Activated CD8-positive, alpha-beta memory T cell treated with anti-CD3 and anti-CD28 coated beads, Interleukin-2, amount 10 ng/mL, durations not matched to agents 7 days and 5 days (primary cell): ENCODE measurements at places on chromosomes 13 and 19. TPM values are rescaled to one million over a fixed set of nuclear protein-coding genes. Genes with fewer than 3 reads are reported as not detected.

DYRK1B gene
- total RNA-seq, result 7.5 TPM

DDX49 gene
- 56.4 TPM for total RNA-seq

ZNF790 gene
- total RNA-seq, result 6.5 TPM

DNA sequence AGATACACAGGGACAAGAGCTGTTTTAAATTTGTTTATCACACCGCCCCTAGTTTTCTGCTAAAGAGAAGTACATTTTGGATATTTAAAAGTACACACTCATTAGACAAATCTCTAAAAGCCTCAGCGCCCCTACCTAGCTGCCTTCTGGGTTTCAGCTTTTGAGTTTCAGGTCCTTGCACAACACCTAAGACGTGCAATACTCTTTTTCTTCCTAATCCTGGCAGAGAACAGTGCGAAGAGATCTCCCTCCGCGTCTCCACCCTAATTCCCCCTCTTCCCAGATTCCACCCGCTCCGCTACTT, 421 bp upstream of the KLF5 start:
- peak overlapping the region; percentile 79 for H3K27ac ChIP-seq
- no peak for DNase-seq

N4BP2L2 gene
- total RNA-seq, result 112 TPM

DNA sequence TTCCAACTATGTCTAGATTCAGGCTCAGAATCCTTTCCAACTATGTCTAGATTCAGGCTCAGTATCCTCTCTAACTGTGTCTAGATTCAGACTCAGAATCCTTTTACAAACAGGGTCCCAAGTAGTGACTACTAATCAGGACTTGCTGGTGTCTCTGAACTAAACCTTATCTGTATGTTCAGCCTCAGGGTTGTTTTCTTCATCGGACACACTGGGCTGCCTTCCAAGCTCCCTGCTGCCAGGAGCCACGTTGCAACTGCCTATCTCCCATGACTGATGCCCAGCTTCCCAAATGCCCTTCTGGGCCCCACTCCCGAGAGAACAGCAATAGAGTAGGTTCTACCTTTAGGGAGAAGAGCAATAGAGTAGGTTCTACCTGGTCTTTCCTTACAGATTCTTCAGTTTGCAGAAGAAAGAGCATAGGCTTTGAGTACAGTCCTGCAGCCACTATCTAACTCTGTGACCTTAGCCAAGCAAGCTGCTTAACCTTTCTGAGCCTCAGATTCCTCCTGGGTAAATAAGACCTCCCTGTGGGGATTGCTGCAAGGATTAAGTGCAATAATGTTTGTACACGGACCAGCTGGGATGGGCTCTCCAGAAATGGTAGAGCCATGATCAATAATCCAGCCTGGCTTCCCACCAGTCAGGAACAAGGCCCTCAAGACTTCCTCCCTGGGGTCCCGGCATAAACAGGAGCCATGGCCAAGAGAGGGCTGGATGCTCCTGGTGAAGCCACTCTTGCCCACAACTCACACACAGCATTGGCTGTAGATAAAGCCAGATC, 61.5 kb downstream of the ZIC5 start:
- peaks cover 55% of the 10 kb centered on the region for H3K4me1 ChIP-seq
- H3K27me3 ChIP-seq, result peaks cover 10% of the 10 kb centered on the region
- peaks cover 20% of the 10 kb centered on the region for H3K36me3 ChIP-seq
- H3K27ac ChIP-seq, result no peak overlapping the region

GRCh38 chr19:56314018-56314380, 640 bp downstream of the ZSCAN5A start:
- H3K36me3 ChIP-seq, result peaks cover 15% of the 10 kb centered on the region
- H3K27me3 ChIP-seq, result no peaks in the 10 kb centered on the region
- peak; percentile 45 for DNase-seq

GRCh38 chr19:6531956-6532243, 1.1 kb downstream of the TNFSF9 start:
- peak overlapping the region; percentile 73 for H3K27ac ChIP-seq
- H3K4me1 ChIP-seq, result peaks cover 50% of the 10 kb centered on the region
- DNase-seq, result no peak

- H3K27ac ChIP-seq, result no peak overlapping the region
- H3K36me3 ChIP-seq, result no peaks in the 10 kb centered on the region
- peaks cover 8% of the 10 kb centered on the region for H3K27me3 ChIP-seq
These were observed 32.3 kb upstream of the GJB6 start for GRCh38 chr13:20264271-20265018.

DNA sequence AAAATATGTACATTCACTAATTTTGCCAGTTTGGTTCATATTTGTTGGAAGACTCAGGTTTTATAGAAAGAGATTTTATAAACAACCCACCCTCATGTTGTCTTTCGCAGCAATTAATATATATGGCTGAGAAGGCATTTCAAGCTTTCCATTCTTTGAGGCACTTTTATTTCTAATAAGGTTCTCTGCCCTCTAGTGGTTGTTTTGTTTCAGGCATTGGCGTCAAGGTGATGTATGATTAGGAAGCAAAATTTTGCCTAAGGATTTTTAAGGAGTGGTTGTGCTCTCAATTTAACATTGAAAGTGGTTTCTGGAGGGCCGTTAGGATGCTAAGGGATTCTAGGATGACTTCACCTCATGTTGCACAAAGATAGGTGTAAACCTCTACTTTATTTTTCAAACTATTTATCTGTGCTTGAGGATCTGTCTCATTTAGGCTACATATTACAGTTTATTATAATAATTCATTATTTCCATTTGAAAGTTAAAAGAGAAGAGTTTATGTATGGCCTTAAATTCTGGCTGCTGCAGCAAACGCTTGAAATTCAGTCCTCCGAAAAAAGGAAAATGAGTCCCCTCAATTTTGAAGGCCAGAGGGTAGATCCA, 35.9 kb downstream of the OXGR1 start:
- no peak overlapping the region for H3K4me3 ChIP-seq
- no peaks in the 10 kb centered on the region for H3K4me1 ChIP-seq

GRCh38 chr19:33434886-33435705, 61.6 kb downstream of the CEBPG start:
- peaks cover 4% of the 10 kb centered on the region for H3K4me1 ChIP-seq
- H3K27ac ChIP-seq, result no peak overlapping the region
- H3K27me3 ChIP-seq, result peaks cover 3% of the 10 kb centered on the region
- no peaks in the 10 kb centered on the region for H3K36me3 ChIP-seq
- no peak for DNase-seq
- H3K4me3 ChIP-seq, result no peak overlapping the region

- no peaks in the 10 kb centered on the region for H3K36me3 ChIP-seq
- no peak overlapping the region for H3K27ac ChIP-seq
- DNase-seq, result no peak
These were observed 44.1 kb upstream of the MEDAG start for GRCh38 chr13:30861836-30862467.

- no peak for DNase-seq
- H3K36me3 ChIP-seq, result no peaks in the 10 kb centered on the region
- no peak overlapping the region for H3K4me3 ChIP-seq
- no peak overlapping the region for H3K27ac ChIP-seq
These were observed 2.9 kb upstream of the TCF3 start for GRCh38 chr19:1655131-1655981.

DNA sequence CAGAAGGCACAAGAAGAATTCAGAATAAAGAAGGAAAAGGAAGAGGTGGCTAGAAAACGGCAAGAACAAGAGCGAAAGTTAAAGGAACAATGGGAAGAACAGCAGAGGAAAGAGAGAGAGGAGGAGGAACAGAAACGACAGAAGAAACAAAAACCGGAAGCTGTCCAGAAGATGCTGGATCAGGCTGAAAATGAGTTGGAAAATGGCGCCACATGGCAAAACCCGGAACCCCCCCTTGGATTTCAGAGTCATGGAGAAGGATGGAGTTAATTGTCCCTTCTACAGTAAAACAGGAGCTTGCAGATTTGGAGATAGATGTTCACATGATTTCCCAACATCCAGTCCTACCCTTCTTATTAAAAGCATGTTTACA, 6.7 kb downstream of the CD209 start:
- H3K27ac ChIP-seq, result no peak overlapping the region
- H3K36me3 ChIP-seq, result no peaks in the 10 kb centered on the region
- no peaks in the 10 kb centered on the region for H3K4me1 ChIP-seq
- no peak for DNase-seq
- H3K27me3 ChIP-seq, result peaks cover 30% of the 10 kb centered on the region

DNA sequence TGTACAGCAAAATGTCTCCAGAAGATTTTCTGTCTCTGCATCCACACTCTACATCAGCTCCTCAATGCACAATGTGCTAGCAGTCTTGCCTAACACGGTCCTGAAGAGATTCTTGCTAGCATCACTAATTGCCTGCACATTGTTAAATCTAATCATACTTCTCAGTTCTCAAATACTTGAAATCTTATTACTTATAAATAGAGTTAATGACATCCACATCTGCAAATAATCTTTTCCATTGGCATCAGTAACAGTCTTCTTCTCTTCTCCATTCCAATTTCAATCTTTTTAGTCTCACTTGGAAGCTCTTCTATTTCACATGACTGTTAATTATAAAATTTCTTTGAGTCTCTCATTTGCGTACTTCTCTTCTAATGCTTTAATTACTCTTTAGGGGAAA, 630.5 kb upstream of the SLITRK6 start:
- no peak overlapping the region for H3K4me3 ChIP-seq
- no peak for DNase-seq
- no peak overlapping the region for H3K27ac ChIP-seq
- H3K36me3 ChIP-seq, result no peaks in the 10 kb centered on the region

DGKH gene
- 20.0 TPM for total RNA-seq

ZNF724 gene
- 15.8 TPM for total RNA-seq

- peaks cover 75% of the 10 kb centered on the region for H3K27me3 ChIP-seq
- DNase-seq, result no peak
- peak overlapping the region; percentile 21 for H3K4me3 ChIP-seq
These were observed 458 bp upstream of the ATP8A2 start for GRCh38 chr13:25371158-25371874.

DNA sequence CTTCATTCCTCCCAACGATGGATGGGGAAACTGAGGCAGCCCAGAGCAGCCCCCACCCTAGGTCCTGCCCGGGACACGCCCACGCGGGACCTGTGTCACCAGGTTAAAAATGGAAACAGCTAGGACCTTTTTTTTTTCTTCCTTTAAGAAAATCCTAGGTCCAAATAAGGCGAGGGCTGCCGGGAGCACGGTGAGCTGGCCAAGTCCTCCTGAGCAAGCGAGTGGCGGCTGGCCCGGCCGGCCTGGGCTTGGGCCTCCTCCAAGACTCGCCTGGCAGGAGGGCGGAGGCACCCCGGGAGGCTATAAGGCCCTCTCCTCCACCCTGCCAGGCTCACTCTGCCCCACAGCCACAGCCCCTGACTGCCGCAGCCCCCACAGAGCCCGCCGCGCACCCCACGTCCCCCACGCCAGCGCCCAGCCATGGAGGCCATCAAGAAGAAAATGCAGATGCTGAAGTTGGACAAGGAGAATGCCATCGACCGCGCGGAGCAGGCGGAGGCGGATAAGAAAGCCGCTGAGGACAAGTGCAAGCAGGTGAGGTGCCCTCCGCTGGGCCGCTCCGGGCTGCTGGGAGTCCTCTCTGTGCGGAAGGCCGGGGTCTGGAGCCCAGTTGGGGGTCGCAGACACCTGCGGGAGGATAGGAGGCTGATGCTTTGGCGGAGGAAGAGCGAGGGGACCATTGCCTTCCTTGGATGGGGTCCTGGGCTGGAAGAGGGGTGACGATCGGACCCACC, 8.9 kb upstream of the TPM4 start:
- H3K4me1 ChIP-seq, result peaks cover 32% of the 10 kb centered on the region
- DNase-seq, result no peak
- no peaks in the 10 kb centered on the region for H3K36me3 ChIP-seq
- no peak overlapping the region for H3K27ac ChIP-seq
- no peak overlapping the region for H3K4me3 ChIP-seq

GRCh38 chr19:2455851-2456570, 748 bp downstream of the LMNB2 start:
- peak overlapping the region; percentile 91 for H3K27ac ChIP-seq
- peak; percentile 71 for DNase-seq
- H3K36me3 ChIP-seq, result peaks cover 9% of the 10 kb centered on the region
- no peaks in the 10 kb centered on the region for H3K27me3 ChIP-seq
- H3K4me3 ChIP-seq, result peak overlapping the region; percentile 84

GRCh38 chr19:9885077-9885552, 50.0 kb downstream of the PIN1 start:
- H3K27me3 ChIP-seq, result peaks cover 3% of the 10 kb centered on the region
- no peaks in the 10 kb centered on the region for H3K36me3 ChIP-seq
- DNase-seq, result no peak
- no peak overlapping the region for H3K4me3 ChIP-seq
- no peaks in the 10 kb centered on the region for H3K4me1 ChIP-seq
- no peak overlapping the region for H3K27ac ChIP-seq

GRCh38 chr19:2060884-2061494, 9.9 kb upstream of the MKNK2 start:
- peak overlapping the region; percentile 84 for H3K4me3 ChIP-seq
- peak overlapping the region; percentile 95 for H3K27ac ChIP-seq
- H3K27me3 ChIP-seq, result no peaks in the 10 kb centered on the region
- DNase-seq, result no peak
- no peaks in the 10 kb centered on the region for H3K36me3 ChIP-seq
